ENCODE measurements at places on chromosomes 3 and 15.

DNA sequence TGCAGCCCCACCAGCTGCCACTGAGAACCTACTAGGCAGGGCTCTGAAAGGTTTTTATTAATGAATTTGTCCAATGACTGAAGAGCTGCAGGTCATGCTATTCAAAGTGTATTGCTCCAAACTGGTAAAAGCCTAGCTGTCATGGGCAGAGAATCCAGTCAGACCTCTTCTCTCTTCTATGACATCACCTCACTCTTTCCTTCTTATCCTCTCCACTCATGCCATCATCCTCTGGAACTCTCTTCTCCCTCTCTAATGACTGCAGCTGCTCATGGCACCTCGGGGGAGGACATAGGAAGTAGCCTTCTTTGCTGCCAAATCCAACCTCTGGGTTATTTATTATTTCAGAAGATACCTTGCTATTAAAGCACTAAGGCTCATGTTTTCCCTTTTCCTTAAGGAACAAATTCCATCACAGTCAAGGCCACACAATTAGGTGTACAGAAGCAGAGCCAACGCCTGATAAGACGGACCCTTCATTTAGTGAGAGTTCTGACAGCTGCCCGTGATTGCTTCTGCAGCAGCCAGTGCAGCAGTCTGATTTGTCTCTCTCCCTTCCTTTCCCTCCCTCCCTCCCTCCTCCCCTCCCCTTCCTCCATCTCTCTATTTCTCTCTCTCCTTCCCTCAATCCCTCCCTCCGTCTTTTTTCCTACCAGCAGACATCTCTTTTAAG, 87.0 kb upstream of the ONECUT1 start:
- DNase-seq: no peak

GRCh38 chr3:159080256-159080655, 278.4 kb downstream of the MFSD1 start:
- no peak for DNase-seq

DNA sequence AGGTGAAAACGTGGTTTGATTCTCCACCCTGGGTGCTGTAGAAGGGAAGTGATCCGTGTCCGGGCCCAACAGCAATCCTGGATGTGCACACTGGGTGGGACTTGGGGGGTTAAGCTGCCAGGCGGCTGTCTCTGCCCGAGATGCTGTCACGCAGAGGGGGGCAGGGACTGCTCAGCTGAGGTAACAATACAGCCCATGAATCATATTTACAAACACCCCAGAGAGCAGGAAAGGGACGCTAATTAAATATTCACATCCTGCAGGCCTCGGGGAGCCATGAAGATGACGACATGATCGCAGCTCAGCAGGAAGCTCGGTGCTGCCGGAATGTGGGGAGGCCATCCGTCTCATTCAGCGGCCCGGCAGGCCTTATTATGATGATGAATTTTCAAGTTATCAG, 17.9 kb upstream of the CRABP1 start:
- DNase-seq: no peak

DNA sequence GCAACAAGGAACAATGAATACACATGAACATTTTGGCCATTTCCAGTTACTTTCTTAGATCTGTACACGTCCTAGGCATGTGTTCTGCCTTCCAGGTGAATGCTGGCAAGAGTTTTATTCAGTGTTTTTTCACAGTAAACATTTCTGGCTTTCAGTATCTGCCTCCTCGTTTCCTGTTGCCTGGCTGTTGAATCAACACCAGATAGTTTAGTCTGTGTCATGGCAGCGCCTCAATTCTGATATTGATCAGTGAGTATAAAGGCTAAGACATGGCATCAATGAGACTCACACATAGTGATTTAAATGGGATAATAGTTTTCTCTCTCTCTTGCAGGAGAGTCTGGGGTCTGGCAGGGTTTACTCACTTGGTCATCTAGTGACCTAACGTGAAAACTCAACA, 266.9 kb upstream of the SLCO3A1 start:
- no peak for DNase-seq

DNA sequence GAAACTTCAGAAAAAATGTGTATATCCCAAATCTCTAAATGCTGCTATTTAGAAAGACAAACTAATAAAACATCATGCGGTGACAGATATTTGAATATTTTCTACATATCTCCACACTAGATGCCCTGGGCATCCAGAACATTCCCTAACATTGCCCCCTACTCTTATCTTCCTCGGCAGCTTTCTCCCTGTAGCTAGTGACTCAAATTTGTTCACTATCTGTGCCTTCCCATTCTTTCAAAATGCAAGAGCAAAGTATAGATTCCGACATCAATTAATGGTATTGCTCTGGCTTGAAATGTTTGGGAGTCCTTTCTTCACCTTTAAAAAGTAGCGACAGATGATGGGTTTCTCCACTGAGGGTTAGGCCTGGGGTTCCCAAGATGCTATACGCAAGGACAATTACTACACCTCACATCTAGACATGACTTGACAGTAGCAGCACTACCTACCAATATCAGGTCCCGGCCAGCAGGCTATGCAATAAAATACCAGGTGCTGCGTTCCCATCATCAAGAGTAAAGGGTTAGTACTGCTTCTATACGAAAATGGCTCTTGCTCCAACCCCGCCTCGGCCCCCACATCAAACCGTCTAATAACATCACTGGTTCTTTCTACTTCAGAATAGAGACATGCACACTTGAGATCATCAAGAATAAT, 631 bp downstream of the UBR1 start:
- no peak for DNase-seq

GRCh38 chr3:71579935-71580406, 3.6 kb downstream of the FOXP1 start:
- DNase-seq: no peak

GRCh38 chr3:119781330-119782198, at the start of gene NR1I2:
NR1I2 (plus strand) TSS chr3:119782101.
- no peak for DNase-seq

- DNase-seq: peak; percentile 14
Observed at GRCh38 chr3:187971629-187972028, 182.3 kb upstream of the LPP start.

- no peak for DNase-seq
Observed at GRCh38 chr3:94001191-94001590, 21.2 kb downstream of the ARL13B start.

- no peak for DNase-seq
Observed at GRCh38 chr3:20391644-20392043, 205.6 kb upstream of the SGO1 start.

GRCh38 chr3:184284696-184285095, 8.9 kb downstream of the ECE2 start:
- DNase-seq: peak; percentile 80

DNA sequence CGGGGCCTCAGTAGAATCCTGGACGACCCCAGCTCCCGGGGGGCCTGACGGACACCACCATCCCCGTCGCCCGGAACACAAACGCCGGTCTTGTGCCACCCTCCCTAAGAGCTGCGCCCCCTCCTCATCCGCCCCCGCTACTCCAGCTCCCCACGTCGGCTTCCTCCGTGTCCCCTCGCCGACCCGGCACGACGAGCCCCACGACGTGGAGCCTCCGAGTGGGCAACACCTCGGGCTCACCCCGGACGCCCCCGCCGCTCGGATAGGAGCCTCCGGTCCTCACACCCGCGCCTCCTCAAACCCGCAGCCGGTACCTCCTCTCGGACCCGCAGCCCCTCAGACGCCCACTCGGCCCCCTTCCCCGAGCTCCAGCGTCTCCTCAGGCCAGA, 525 bp downstream of the NPTN start:
- DNase-seq: no peak

DNA sequence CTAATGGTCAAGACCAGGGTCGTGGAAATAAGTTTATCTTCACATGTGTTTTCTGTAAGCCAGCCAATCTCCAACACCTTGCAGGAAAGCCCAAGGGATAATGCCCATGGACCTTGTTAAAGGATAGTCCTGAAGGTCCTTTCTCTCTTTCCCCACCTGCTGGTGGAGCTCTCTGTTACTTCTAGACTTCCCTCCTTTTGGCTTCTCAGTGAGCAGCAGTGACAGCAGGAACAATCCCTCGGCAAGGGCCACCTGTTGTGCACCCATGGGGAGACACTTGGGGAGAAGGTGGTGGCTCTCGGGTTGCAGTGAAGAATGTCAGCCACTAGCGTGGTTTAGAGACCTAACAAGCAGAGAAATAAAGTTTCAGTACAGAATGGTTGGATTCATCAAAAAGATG, 84.0 kb upstream of the OSBPL11 start:
- no peak for DNase-seq

- DNase-seq: no peak
Observed at GRCh38 chr3:185732782-185733181, 92.1 kb downstream of the IGF2BP2 start.

DNA sequence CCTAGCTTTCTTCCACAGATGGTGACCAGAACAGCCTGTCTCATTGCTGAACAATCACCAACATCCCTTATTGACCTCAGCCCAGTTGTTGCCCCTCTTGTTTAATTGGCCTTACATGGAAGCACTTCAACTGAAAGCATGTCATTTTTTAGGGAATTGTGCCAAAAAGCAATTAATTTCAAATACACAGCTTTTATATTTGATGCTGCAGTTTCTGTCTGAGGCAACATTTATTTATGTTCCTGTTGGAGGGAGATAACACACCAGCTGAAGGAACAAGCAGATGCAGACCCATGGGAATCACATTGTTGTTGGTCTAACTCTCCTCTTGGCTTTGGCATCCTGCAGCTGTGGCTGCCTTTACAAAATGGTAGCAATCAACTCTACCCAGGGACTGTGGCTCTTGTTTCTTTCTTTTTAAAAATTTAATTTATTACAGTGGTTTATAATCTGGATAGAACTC, 498.1 kb upstream of the RGMA start:
- no peak for DNase-seq

Data from WTC11 (cell line).